ENCODE measurements at places on chromosomes 1 and 21.

- DNase-seq, result peak; percentile 57
Measured at GRCh38 chr1:20124456-20125057, 5.2 kb upstream of the PLA2G2D start.

GRCh38 chr1:18814425-18814824, 45.0 kb downstream of the TAS1R2 start:
- DNase-seq, result no peak

GRCh38 chr1:59316497-59317128, 19.7 kb downstream of the FGGY start:
- DNase-seq, result peak; percentile 98

DNA sequence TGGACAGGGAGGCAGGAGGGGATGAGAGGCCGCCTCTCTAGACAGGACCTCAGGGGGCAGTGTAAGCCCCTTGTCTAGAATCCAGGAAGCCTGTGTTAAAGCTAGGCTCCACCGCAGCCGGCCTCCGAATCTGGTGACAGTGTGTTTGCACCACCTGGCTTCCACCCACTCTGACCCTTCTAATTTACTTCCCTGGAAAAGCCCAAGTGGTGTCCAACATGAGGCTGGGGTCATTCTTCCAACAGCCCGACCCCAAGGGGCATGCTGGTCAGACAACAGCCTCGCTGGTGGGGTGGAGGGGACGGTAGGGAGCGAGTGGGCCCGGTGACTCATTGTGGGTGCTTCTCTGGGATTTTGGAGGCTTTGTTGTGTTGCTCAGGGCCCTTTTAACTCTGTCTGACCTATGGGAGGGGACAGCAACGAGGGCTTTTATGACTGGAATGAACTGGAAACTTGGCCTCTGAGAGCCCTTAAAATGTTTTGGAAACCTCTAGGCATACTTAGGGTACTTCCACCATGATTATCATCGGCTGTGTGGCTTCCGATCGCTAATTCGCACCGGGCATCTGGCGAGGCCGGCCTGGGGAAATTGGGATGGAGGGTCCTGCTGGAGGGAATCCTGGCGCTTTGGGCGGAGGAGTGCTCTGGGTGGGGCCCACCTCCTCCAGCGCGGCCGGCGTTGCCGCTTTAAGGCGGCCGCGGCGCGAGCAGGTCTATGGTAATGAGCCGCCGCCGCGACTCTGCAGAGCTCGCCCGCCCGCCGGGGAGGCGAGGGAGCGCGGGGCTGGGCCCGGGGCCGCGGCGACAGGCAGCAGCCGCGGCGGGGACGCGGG, at the start of gene CELSR2:
TSS of gene CELSR2 (plus strand) at position 743 of the 833 bp plus-strand sequence. CDS start 541 bp downstream, outside the sequence.
- DNase-seq, result no peak

DNA sequence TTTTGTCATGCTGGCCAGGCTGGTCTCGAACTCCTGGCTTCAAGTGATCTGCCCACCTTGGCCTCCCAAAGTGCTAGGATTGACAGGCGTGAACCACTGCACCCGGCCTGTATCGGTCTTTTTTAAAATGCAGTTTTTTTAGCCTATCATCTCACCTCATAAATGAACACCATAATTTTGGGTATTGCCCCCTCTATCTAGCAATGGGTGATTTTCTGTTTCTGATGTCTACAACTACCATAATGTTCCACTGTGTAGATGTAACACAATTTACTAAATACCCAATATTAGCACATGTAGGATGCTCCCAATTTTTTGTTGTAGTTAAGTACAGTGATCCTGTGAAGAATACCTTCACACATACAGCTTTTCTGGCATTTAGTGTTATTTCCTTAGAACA, 2.0 kb upstream of the CAMTA1 start:
- no peak for DNase-seq

DNA sequence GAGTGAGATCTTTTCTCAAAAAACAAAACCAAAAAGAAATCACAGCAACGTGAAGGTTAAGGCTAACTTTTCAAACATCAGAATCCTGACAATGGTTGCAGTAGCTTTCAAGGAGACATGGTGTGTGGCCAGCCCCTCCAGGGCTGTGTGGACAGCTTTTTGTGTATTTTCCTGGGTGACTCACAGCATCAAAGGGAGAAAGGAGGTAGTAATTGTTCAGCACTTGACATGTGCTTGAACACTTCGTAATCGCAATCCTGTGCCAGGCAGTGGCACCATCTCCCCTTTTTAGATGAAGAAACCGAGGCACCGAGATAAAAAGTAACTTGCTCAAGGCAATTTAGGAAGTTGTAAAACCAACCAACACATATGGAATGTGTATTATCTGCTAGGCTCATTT, 10.3 kb downstream of the NBL1 start:
- DNase-seq, result no peak

DNA sequence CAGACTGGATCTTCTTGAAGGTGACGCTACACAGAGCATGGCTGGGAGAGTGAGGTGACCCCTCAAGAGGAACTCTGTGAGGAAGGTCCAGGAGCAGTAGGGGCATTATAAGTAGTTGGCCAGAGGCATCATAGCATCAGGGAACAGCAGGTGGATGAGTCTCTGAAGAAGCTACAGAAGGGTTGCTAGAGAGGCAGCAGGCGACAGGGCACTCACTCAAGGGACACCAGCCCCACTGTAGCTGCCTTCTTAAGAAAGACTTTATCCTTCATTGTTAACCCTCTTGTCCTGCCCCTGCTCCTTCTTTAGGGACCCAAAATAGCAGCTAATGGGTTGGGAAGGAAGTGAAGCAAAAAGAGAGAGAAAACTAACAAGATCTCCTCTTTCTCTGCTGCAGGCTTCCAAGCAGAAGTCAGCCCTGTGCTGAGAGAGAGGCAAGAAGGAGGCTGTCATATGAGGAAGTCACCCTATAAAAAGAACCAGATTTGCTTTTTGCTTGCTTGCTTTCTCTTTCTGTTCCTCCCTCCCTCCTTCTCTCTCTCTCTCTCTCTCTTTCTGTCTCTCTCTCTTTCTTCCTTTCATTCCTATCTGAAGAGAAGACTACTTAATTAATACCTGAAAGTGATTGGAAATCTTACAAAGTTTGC, 7.7 kb upstream of the CD5L start:
- no peak for DNase-seq

GRCh38 chr1:81158592-81158991, 642.1 kb upstream of the ADGRL2 start:
- DNase-seq, result no peak

GRCh38 chr1:154620751-154621150, 12.8 kb upstream of the ADAR start:
- DNase-seq, result no peak
